ENCODE measurements at places on chromosomes 2 and 18. TPM values are rescaled to one million over a fixed set of nuclear protein-coding genes. Genes with fewer than 3 reads are reported as not detected.

Gene GKN2
- total RNA-seq = not detected

Gene NAT8
- total RNA-seq = not detected

Gene POMC
- 3.5 TPM for total RNA-seq

Gene TLX2
- not detected for total RNA-seq

Gene CCDC148
- total RNA-seq = 1.2 TPM

Gene ZNF396
- total RNA-seq = 1.3 TPM

Gene INHBB
- total RNA-seq = 0.44 TPM

Gene PMAIP1
- 27.4 TPM for total RNA-seq

Gene CHST9
- total RNA-seq = 0.27 TPM

Gene AGXT
- total RNA-seq = 0.13 TPM

Gene SP9
- 0.13 TPM for total RNA-seq

Gene MBOAT2
- 59.9 TPM for total RNA-seq

Gene RALBP1
- total RNA-seq = 37.5 TPM
